Stimulated activated CD4-positive, alpha-beta T cell treated with anti-CD3 and anti-CD28 coated beads, TNF-alpha, amount 100 ng/mL, for 1 hour (primary cell): ENCODE measurements at places on chromosomes 5 and 9.

DNA sequence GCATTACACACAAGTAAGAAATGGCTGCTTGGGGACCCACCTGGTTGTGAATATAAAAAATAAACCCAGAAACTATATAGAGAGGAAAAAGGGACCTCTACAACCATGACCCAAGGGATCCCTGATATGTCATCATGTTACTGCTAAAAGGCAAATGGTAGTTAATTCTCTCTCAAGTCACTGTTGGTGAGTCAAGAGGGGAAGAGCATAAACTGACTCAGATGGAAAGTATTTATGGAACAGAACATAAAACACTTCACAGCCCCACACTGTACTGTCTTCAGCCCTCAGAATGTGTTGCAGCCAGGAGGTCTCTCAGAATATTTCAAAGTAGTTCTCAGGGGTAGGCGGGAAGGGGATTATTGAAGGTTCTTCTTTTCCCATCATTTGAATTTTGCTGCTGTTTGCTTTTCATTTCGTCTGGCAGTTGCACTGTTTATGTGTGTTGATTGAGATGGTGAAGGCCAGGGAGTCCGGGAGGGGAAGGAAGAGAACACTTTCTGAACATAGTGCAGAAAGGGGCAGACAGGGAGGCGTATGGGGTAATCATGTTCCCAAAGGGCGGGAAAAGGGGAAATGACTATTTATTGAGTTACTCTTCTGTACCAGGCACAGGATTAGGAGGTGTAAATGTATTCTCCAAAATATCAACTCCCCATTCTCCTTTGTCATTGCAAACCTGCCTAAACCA lies 85.5 kb downstream of the TEK start:
- DNase-seq, result no peak

- no peak for DNase-seq
These were observed 301.3 kb downstream of the CSNK1G3 start for GRCh38 chr5:123813264-123813663.

GRCh38 chr5:61659221-61659696 lies 327.2 kb downstream of the ZSWIM6 start:
- no peak for DNase-seq

GRCh38 chr9:133104718-133105460 lies 16.2 kb downstream of the RALGDS start:
- DNase-seq, result no peak

DNA sequence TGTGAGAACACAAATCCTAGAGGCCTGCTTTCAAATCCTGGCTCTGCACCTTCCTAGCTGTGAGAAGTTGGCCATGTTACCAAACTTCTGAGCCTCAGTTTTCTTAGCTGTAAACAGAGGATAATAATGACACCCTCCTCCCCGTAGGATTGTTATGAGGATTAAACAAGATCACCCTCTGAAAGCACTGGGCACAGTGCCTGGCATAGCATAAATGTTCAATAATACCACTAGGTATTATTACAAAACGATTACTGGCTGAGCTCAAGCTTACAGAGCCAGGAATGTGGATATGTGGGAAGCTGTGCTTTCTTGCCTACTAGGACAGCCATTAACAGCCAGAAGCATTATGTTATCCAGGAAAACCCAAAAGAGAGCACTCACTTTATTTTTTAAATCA lies 30.8 kb upstream of the POU4F3 start:
- DNase-seq, result no peak

DNA sequence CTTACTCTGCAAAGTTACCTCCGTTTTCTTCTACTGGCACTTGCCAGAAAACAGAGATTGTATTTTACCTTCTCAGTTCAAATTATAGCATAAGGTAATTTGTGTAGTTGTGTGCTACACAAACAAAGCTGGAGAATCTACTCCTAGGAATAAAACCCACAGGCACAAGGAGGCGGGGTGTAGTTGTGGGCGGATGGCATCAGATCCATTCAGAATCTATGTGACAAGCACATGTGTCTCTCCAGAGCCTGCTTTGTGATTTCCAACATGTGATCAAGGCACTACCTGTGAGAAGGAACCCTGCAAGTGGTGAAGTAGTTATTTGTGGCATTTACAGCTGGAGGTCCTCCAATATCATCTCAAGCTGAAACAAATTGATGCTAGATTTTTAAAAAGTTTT lies 39.0 kb downstream of the GAS1 start:
- DNase-seq, result no peak

GRCh38 chr5:43019614-43020398 lies 20.3 kb downstream of the ANXA2R start:
- DNase-seq, result peak; percentile 47

GRCh38 chr5:29296548-29296947 lies 1896.9 kb upstream of the CDH6 start:
- no peak for DNase-seq

DNA sequence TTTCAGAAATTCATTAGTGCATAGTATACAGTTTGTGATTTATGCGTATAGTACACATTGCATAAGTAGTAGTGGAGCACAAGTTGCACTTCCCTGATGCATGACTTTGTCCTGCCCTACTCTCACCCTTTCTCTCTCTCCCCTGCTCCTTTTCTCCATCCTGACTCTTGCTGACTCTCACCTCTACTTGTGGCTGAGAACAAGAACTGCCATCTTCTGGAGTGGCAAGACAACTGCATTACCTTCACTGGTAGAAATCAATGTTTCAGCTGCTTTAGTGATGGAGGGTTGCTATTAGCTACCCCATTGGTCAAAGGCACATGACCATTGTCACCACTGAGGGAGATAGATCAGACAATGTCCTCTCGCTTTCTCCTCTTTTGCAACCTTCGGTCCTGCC lies 26.9 kb downstream of the SPEF2 start:
- no peak for DNase-seq

DNA sequence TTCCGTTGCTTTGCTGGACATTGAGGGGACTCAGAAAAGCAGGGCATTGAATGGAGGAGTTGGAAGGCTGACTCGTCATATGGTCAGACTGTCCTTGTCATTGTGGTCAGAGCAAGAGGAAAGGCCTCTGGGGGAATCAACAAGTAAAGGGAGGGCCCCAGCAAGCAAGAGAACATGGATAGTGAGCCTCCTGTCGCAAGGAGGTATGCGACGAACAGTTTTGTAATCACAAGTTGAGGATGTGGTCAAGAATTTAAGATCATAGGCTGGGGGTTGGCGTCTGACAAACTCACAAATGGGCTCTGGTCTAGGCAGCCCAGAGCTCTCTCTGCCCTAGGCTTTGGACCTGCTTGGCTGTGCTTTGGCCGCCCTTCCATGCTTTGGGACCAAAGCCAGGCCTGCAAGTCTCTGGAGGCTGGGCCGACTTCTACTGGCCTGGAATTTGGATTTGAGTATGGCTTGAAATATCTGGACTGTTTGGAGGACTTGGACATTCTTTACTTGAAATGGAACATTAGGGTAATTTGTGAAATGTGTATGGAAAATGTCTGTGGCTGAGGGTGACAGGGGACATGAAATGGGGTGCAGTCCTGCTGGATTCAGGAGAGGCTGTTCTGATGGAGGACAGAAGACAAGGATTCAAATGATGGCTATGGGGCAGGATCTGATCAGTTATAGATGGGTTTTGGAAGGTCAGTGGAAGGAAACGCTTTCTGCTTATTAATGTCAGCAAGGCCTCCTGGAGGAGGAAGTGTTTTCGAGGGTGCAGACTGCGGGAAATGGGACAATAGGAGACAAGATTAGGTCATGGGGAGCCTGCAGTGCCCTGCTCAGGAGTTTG lies 19.2 kb upstream of the NDST1 start:
- no peak for DNase-seq
